GM19239 (cell line): ENCODE measurements at places on chromosomes 3 and 15.
A peak's percentile ranks its signal among the peaks of the same experiment; 100 is the strongest.

- DNase-seq = no peak
These were observed 162.4 kb downstream of the ADAMTSL3 start for GRCh38 chr15:83816124-83816883.

- no peak for DNase-seq
These were observed 153.6 kb downstream of the AKAP13 start for GRCh38 chr15:85534031-85534430.

DNA sequence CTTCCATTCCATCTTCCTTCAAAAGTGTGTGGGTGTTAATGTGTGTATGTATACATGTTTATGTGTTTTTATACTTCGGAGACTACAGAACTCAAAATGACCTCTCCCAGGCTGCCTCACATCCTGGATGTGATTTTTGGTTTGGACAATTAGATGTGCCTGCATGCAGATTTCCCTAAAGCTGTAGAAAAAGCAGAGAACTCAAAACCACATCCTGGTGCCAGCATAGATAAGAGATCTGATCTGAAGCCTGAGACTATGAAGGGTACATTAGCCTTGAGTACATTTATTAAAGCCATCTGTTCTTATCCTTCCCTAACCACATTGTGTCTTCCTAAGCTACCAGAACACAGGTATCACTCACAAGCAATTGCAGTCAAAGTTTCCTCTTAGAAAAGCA lies 319.4 kb upstream of the RASGRP1 start:
- no peak for DNase-seq

- DNase-seq = no peak
These were observed 707.2 kb downstream of the NTRK3 start for GRCh38 chr15:87549296-87549695.

GRCh38 chr3:38163117-38163840 lies 2.1 kb upstream of the OXSR1 start:
- DNase-seq = no peak

DNA sequence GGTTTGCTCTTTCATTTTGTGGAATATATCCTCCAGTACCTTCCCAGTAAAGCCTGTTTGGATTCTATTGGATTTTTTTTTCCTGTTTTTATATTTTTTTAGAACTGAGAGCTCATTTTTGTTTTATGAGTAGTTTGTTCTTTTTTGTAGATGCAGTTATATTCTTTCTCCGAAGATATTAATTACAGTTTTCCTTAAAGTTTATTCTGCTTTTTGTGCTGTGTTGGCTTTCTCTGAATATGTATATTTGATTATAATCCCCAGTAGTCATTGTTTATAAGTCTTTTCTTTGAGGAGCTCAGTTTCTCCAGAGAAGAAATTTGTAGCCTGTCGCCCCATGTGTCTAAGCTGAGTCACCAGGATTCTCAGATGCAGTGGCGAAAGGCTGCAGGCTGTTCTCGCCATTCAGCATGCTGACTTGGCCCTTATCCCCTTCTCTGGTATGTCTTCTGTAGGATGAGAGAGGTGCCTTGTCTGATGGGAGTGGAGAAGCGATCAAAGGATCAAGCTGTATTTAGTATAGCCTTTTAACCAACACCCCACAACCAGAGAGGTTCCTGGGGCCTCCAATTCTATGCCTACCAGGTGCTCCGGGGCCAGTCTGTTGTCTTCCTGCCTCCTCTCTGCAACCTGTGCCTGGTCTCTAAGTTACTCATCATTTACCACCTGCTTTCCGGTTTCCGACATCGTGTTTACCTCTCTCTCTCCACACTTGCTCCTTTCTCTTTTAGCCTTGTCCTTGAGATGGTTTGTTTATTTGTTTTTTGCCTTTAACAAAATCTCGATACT lies 31.7 kb upstream of the MFSD1 start:
- DNase-seq = no peak

GRCh38 chr3:159139326-159139725 lies 337.5 kb downstream of the MFSD1 start:
- DNase-seq = no peak

DNA sequence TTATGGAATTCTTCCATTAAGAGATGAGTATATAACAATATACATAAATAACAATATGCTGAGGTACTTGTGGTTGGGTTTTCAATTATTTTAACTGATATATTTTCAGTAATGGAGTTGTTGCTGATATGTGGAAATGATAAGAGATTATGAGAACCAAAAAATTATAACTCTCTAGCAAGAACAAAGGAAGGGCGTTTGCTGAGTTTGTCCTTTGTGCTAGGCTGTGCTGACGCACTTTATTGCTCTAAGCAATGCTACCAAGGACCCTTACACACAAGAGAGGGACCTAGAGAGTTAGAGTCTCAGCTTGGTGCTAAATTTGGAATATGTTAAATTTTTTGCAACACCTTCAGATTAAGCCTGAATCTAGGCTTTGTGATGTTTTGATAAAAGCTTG lies 24.1 kb downstream of the CFAP91 start:
- no peak for DNase-seq

DNA sequence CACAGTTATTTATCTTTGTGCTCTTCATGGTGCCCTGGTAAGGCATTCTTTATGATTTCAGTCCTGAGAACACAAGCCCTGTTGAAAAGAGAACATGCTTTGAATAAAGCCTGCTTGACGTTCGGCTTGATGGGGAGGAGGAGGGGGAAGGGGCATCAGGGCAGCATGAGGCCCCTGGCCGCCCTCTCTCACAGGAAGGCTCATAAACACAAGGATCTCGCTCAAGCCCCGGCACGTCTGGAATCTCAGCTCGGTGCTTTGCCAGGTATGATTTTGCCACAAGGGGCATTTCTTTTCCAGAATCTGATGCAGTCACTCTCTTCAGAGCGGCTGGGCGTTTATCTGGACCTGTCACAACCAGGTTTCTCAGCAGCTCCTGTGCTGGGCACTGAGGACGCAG lies 129.4 kb downstream of the DNAJB8 start:
- no peak for DNase-seq

GRCh38 chr3:143957453-143957852 lies 14.2 kb upstream of the DIPK2A start:
- no peak for DNase-seq

DNA sequence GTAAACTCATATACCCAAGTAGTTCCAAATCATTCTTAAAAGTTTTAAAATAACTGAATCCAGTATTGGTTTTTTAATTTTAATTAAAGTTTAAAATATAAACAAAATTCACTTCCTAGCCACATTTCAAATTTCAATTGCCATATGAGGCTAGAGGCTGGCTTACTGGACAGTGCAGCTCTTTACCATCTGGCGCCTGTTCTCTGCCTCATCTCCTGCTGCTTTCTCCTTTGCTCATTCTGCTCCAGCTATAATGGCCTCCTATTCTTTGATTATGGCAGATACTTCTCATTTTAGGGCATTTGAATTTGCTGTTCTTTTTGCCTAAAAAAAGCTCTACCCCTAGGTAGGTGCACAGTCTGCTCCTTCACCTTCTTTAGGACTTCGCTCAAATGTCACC lies 19.1 kb downstream of the ARMC8 start:
- no peak for DNase-seq

- DNase-seq = no peak
These were observed 572.5 kb downstream of the SQOR start for GRCh38 chr15:46207341-46207740.

- DNase-seq = no peak
These were observed 103.5 kb downstream of the LIPC start for GRCh38 chr15:58535337-58535736.

DNA sequence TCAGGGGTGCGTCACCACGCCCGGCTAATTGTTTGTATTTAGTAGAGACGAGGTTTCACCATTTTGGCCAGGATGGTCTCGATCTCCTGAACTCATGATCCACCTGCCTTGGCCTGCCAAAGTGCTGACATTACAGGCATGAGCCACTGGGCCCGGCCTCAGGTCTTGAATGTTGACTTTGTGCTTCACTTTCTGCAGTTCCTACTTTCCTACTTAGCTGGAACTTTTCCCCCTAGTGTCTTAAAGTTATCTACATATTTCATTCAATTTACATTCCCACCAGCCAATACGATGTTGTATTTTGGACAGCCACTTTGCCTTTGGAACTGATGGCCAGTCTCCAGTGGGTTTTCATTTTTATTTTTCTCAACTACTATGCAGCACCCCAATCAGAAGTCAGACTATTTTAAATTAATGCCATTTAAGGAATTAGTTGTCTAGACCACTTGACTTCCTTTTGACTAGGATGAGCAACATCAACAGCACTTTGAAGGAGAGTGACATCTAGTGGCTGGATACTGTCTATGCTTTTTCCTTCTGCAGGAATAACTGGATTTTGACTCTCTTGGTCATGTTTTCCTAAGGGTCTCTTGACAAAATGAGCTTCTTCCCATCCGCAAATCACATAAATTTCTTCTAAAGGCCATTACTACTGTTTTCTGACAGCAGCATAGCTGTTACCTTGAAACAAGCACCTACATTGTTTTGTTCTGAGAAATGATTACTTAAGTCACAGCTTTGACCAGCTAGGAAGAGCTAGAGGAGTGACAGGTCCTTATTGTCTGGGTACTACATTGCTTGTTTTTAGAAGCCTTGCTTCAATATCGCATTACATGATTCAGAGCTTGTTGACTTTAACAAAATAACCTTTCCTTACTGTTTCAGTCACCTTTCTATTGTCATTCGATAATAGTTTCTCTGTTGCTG lies 140.2 kb downstream of the ITPR1 start:
- DNase-seq = peak; percentile 43

DNA sequence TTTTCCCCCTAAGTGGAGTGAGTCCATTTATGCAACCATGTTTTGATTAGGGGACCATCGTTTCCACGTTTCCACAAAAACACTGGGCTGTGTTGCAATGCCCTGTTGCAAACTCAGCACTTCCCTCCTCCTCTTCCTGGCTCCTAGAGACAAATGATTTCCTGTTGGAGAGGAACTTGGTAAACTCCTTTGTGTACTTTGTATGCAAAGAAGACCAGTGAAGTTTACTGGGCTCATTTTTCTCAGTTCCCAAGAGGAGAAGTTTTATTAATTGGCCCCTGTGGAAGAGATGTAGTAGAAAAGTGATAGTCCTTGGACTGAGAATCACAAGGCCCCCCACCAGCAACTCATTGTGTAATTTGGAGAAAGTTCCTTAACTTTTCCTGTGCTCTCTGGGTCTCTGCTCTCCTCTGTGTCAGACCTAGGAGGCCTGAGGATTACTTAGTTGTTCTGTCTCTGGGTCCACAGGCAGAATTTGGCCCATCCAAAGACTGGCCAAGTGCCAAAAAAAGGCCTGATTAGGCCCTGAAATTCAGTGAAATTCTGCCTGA lies 95.0 kb downstream of the ATG7 start:
- DNase-seq = no peak

GRCh38 chr3:120524171-120524923 lies 71.8 kb upstream of the NDUFB4 start:
- DNase-seq = no peak

- DNase-seq = no peak
These were observed 68.8 kb downstream of the AQR start for GRCh38 chr15:34900748-34901147.

GRCh38 chr3:130950641-130951040 lies 56.8 kb downstream of the ATP2C1 start:
- DNase-seq = no peak

GRCh38 chr3:116037954-116038911 lies 407.1 kb downstream of the LSAMP start:
- DNase-seq = peak; percentile 15

DNA sequence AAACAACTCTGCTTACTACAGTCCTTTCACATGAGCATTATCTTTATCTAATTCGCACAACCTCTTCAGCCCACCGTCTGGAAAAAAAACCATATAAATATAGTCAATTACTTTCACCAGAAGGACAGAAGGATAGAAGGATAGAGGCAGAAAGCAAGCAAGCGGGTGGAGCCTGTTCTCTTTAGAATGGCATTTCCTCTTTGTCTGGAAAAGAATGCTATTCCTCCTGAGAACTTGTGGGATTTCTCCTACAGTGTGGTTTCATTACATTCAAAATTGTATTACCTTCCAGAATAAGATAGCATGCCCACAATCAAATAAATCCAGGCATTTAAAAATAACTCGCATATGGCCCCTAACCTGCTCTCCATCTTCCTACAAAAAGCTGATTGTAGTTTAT lies 23.1 kb downstream of the SLC30A4 start:
- DNase-seq = no peak

DNA sequence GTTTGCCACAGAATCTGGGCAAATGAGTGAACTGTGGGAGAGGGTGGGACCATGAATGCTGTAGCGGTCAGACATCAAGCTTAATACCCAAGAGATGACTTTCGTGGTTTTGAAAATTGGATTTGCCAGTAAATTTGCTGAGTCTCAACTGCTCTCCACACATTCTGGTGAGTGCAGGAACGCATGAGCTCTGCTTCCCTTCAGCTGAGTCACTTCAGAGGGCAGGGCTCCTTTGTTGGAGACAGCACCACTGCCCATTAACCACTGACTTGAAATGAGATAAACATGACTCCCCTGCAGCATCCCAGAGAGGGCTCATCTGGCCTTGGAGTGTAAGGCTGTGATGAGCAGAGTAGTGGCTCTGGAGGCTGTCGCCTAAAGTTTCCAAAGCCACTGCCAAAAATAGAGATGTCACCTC lies 22.6 kb downstream of the RARRES1 start:
- DNase-seq = no peak

DNA sequence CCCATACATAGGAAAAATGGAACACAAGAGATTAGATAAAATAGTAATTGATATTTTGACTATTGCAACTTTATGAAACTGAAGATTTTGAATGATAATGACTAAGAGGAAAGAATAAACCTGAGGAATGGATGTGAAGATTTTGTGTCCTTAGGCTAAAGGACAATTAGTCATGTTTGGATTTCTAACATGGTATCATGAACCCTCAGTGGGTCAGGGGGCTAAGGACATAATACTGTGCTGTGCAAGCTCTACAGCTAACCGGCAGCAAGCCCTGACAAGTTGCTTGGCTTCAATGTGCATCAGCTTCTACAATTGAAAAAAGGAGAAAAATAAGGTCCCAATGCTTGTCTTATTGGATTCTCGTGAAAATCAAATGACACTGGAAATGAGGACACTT lies 491.0 kb downstream of the MECOM start:
- no peak for DNase-seq

GRCh38 chr15:50971115-50971514 lies 62.6 kb downstream of the AP4E1 start:
- DNase-seq = no peak

DNA sequence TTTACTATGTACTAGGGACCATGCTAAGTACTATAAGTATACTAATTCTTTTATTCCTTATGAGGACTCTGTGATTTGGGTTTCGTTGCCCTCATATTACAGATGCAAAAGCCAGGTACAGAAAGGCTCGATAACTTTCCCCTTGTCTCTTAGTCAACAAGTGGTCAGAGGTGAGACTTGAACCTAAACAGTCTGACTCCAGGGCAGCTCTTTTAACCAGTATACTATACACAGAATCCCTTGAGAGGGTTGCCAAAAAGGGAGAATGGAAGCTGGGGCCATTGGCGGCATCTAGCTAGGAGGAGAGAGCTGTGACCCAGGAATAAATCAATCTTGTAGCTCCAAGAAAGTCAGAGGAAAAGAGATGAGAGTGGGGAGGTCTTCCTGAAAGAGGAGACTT lies 92.4 kb downstream of the TOP2B start:
- no peak for DNase-seq

DNA sequence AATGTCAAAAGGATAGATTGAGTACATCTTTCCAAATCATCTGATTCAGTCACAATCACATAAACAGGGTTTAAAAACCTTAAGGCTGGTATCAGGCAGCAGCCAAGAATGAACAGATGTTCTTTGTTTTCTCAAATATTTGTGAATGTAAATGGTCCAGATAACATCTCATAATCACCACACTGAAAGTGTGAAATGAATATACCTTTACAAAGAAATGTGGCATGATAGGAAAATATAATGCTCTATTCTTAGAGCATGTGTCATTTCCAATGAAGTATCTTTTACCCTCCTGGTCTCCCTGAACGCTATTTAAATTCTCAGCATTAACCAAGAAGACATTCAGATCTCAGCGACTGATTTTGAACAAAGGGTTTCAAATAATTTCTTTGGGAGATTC lies 8.8 kb upstream of the ACTC1 start:
- no peak for DNase-seq
